ENCODE measurements at places on chromosomes 1 and 21. TPM values are rescaled to one million over a fixed set of nuclear protein-coding genes. Genes with fewer than 3 reads are reported as not detected.

DNA sequence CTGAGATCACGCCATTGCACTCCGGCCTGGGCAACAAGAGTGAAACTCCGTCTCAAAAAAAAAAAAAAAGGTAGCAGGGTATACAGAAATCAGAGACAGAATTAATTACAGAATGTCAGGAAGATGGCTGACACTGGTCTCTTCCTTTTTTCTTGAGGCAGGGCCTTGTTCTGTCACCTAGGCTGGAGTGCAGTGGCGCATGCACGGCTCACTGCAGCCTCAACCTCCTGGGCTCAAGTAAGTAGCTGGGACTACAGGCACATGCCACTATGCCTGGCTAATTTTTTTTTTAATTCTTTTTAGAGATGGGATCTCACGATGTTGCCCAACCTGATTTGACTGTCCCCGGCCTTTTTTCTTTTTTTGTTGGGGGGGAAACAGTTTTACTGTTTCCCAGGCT lies 16.4 kb downstream of the RNU5D-1 start:
- DNase-seq, result no peak

The PYCR2 gene
- total RNA-seq, result 69.0 TPM

The UBQLN4 gene
- total RNA-seq, result 62.9 TPM

- no peak for DNase-seq
These were observed 79.7 kb downstream of the PBX1 start for GRCh38 chr1:164638492-164639202.

DNA sequence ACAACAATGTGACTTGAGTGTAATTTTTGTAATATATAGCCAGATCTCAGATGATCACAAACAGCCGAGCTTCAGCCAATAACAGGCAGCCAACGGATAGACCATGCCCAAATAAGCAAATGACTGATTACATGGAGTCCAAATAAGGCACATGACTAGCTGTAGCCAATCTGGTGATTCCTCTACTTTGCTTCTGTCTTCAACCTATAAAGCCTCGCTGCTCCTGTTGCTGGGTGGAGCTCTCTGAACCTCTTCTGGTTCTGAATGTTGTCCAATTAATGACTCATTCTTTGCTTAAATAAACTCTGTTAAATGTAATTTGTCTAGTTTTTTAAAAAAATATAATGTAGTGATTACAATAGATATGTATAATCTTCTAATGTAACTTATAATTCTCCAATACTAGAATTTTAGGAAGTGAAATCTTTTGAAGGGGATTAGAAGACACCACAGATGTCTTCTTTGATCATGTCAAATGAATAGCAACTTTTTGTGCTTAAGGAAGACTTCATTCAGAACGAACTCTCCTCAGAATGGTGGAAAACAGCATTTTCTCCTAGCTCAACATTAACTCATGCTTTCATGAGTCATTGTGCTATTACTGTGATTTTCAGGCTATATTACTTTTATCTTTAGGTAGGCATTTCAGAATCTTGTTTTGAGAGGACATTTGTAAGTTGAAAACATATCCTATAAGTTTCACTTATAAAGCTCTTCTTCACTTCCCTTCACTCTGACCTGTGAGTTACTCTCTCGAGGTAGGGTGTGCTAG lies 857.8 kb upstream of the B3GALT2 start:
- peak; percentile 31 for DNase-seq

GRCh38 chr1:41348394-41348793 lies 12.8 kb upstream of the FOXO6 start:
- no peak for DNase-seq

DNA sequence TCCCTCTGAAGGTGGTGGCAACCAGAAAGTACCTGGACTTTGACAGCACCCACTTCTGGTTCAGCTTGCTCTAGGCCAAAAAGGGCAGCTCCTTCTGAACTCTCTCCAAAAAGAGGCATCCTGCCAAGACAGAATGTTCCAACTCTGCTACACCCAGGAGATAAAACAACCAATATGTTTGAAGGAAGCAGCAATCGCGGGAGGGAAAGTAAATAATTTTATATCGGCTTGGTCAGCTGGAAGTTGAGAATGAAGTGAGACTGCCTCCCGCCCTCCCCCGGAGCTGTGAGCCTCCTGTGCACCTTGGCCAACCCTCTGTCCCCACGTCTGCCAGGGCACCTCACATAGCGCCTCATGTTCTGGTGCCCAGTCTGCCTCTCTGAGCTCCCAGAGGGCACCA lies 130.3 kb upstream of the ATP1A1 start:
- DNase-seq, result no peak

GRCh38 chr1:31095985-31096384 lies 30.5 kb upstream of the PUM1 start:
- DNase-seq, result no peak

DNA sequence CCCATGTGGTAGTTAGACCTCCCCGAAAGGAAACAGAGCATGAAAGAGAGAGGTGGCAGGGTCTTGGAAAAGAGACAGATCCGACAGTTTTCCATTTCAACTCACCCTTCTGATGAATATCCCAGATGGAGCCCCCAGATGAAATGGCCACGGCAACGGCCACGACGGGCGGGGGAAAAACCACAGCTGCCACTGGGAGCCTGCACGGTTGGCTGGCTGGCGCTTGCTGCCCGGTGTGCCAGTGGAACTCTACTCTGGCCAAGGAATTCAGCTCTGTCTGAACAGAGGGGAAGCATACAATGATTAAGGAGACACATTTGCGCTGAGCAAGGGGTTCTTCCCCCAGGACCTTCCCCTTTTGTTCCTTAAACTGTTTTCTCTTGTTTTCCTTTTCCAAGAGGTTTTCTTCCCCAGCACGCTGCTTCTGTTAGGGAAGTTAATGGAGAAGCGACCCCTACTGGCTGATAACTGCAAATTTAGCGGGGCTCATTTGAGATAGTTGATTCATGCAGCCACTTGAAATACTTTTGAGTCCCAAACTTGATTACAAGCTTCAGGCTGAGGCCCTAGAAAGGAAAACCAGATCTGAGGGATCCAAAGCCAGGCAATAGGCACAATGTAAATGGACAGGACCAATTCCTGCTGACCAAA lies 1122.5 kb downstream of the NCAM2 start:
- DNase-seq, result peak; percentile 48

The KRTAP7-1 gene
- total RNA-seq, result not detected
